ENCODE measurements at places on chromosomes 2 and 18.

- DNase-seq = no peak
These were observed 408.7 kb downstream of the NRXN1 start for GRCh38 chr2:50623244-50623643.

DNA sequence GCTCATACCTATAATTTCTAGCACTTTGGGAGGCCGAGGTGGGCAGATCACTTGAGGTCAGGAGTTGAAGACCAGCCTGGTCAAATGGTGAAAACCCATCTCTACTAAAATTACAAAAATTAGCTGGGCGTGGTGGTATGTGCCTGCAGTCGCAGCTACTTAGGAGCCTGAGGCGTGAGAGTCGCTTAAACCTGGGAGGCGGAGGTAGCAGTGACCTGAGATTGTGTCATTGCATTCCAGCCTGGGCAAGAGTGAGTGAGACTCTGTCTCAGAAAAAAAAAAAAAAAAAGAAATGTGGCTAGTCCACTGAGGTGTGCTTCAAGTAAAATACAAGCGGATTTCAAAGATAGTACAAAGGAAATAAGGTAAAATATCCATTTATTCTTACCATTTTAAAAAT is 46.2 kb downstream of the RBKS start:
- no peak for DNase-seq

GRCh38 chr2:118264232-118264990 is 176.1 kb downstream of the INSIG2 start:
- DNase-seq = no peak

DNA sequence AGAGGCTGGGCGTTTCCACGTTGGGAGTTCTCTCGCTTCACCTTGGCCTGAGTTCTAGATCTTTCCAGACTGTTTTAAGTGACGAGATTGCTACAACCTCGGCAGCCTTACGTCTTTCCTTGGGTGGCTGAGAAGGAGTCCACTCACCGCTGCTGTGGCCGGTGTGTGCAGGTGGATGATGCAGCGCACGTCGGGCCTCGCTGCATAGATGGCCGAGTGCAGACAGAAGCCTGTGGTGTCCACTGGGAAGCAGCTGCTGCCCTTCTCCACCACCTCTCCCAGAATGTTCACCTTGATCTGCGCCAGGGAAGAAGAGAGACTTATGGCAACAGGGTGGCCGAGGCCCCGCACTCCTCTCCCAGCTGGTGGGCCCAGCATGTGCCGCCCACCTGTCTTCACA is 75.7 kb downstream of the ADD2 start:
- no peak for DNase-seq

- no peak for DNase-seq
These were observed 39.4 kb downstream of the TMEM182 start for GRCh38 chr2:102801098-102801718.

- no peak for DNase-seq
These were observed 60.0 kb downstream of the CABLES1 start for GRCh38 chr18:23194997-23195957.

GRCh38 chr2:26530696-26531095 is 52.8 kb upstream of the OTOF start:
- no peak for DNase-seq

GRCh38 chr18:56977771-56978170 is 169.1 kb upstream of the BOD1L2 start:
- DNase-seq = no peak

DNA sequence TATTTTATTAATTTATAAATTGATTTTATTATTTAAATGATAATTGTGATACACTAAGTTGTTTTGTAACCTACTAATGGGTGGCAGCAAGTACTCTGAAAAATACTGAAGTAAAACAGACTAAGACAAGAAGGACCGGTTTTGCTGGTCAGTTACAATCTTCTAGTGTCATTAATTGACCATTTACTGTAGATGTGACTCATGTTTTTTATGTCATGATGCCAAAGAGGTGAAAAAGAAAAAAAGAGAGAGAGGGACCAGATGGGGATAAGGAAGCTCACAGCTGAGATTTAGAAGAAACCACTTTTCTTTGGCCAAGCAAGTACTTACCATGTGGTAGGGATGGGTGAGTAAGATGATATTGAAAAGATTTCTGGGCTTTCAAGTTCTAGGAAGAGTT is 955.8 kb upstream of the LRRTM1 start:
- no peak for DNase-seq

- no peak for DNase-seq
These were observed at the start of gene CACNB4 for GRCh38 chr2:152098496-152099366. Gene CACNB4 (minus strand): TSS chr2:152099044.

DNA sequence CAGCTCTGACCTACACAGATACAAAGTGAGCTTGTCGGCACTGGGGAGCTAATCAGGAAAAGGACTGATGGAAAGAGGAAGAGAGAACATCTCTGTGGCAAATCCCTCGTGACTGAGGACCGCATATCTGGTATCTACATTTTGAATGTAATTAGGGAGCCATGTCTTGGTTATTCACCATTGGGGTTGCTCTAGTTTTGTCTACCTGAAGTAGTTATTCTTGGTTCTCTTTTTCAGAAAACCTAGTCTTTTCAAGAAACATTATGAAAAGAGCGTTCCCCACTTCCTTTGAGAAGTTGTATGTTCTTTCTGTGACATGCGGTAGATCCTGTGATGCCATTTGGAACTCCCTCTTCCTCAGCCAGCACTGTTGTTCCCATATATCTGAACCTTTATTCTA is 104.4 kb downstream of the DOCK10 start:
- DNase-seq = no peak

DNA sequence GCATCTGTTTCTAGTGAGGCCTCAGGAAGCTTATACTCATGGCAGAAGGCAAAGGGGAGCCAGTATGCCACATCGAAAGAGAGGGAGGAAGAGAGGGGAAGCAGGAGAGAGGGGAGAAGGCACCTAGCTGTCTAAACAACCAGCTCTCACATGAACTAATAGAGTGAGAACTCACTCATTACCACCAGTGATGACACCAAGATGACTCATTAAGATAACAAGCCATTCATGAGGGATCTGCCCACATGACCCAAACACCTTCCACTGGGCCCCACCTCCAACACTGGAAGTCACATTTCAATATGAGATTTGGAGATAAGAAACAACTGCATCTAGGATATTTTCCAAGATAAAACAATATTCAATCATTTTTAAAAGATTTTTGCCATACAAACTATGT is 753.9 kb upstream of the ZEB2 start:
- DNase-seq = peak; percentile 4

- peak; percentile 51 for DNase-seq
These were observed 33.3 kb downstream of the NDUFA10 start for GRCh38 chr2:239991689-239992314.

All from activated CD4-positive, alpha-beta T cell treated with anti-CD3 and anti-CD28 coated beads, Interleukin-2, Interleukin-6, amounts not matched to agents 100 ng/mL and 50 ng/mL, durations not matched to agents 16 hours and 8 hours (primary cell).